Gastrocnemius medialis (tissue), 4 donors: ENCODE measurements at places on chromosomes 7 and 10. TPM values are rescaled to one million over a fixed set of nuclear protein-coding genes. Genes with fewer than 3 reads are reported as not detected.
A peak's percentile ranks its signal among the peaks of the same experiment; 100 is the strongest.

DNA sequence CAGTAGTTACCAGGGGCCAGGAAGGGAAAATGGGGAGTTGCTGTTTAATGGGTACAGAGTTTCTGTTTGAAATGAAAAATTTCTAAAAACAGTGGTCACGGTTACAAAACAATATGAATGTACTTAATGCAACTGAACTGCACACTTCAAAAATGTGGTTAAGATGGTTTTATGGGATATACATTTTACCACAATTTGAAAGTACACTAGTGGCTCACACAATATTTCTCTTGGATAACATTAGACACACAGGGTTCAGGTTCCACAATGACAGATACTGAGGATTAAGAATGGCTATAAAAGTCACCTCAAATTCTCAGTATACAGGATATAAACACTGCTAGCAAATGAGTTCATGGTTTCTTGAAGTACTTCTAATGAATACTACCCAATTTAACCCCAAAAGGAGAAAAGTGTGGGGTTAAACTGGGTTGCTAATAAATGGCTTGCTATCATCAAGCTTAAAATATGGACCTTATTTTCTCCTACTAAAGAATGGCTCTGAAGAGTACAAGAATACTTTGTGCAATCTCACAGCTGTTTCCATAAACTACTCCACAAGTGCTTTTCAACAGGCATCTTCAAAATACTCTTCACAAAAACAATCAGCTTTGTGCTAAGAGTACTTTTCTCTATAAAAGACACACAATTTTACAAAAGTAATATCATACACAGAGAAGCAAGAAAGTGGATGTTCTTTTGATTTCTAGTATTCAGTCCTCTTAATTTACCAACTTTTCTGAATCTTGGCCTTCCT lies 92.9 kb downstream of the SRPK2 start:
- H3K27ac ChIP-seq = peak overlapping the region; percentile 30
- H3K27me3 ChIP-seq = no peaks in the 10 kb centered on the region
- peaks cover 14% of the 10 kb centered on the region for H3K4me1 ChIP-seq
- H3K36me3 ChIP-seq = no peaks in the 10 kb centered on the region
- no peak for DNase-seq
- no peak overlapping the region for H3K4me3 ChIP-seq

GRCh38 chr7:66638309-66639099 lies 9.8 kb downstream of the KCTD7 start:
- no peak overlapping the region for H3K27ac ChIP-seq
- no peaks in the 10 kb centered on the region for H3K4me1 ChIP-seq
- H3K27me3 ChIP-seq = no peaks in the 10 kb centered on the region

DNA sequence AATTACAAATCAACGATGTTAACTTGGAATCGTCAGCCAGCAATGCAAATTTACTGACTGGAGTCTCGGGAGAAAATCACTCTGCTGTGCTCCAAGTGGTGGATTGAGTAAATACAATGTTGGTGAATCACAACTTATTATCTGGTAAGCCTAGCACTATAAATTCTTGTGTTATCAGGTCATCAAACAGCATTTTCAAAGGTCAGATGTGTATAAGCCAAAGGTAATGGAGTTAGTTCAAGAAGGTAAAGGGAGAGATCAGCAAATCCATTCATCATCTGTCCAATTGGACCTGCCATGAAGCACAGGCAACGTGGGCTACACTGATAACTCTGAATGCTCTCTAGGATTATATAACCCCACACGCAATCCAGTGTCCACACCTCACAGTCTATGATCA lies 13.9 kb downstream of the CUBN start:
- H3K36me3 ChIP-seq = no peaks in the 10 kb centered on the region
- H3K27me3 ChIP-seq = no peaks in the 10 kb centered on the region
- no peak overlapping the region for H3K27ac ChIP-seq
- no peak for DNase-seq
- H3K4me1 ChIP-seq = no peaks in the 10 kb centered on the region
- H3K4me3 ChIP-seq = no peak overlapping the region

- peak; percentile 86 for DNase-seq
- H3K27ac ChIP-seq = peak overlapping the region; percentile 44
- no peaks in the 10 kb centered on the region for H3K36me3 ChIP-seq
These were observed 2.2 kb upstream of the RBM17 start for GRCh38 chr10:6086375-6087233.

FFAR4 gene
- 0.17 TPM for total RNA-seq

RSPH10B2 gene
- 0.09 TPM for total RNA-seq

MDFIC gene
- 11.6 TPM for total RNA-seq
